ENCODE measurements at places on chromosomes 11 and 22.

DNA sequence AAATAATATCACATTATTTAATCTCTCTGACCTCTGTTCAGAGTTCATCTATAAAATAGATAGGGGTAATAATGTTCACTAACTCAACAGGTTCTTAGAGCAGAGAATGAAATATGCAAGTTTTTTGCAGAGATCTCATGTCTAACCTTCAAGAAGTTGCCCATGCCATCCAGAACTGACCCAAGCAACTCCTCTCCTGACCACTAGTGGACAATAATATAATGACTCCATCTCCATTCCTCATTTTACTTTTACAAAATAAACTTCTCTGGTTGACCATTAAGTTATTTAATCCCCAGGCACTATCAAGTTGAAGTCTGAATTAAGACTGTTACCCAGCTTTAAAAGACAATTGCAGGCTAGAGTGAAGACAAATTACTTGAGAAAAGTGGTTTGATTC, 382.6 kb downstream of the KCNA4 start:
- no peak for DNase-seq

- DNase-seq = no peak
These were observed 12.1 kb downstream of the TRPM5 start for GRCh38 chr11:2432171-2432621.

- no peak for DNase-seq
These were observed 1309.7 kb downstream of the LRRC4C start for GRCh38 chr11:40149721-40150120.

- no peak for DNase-seq
These were observed 46.0 kb upstream of the KLHL35 start for GRCh38 chr11:75478783-75479596.

DNA sequence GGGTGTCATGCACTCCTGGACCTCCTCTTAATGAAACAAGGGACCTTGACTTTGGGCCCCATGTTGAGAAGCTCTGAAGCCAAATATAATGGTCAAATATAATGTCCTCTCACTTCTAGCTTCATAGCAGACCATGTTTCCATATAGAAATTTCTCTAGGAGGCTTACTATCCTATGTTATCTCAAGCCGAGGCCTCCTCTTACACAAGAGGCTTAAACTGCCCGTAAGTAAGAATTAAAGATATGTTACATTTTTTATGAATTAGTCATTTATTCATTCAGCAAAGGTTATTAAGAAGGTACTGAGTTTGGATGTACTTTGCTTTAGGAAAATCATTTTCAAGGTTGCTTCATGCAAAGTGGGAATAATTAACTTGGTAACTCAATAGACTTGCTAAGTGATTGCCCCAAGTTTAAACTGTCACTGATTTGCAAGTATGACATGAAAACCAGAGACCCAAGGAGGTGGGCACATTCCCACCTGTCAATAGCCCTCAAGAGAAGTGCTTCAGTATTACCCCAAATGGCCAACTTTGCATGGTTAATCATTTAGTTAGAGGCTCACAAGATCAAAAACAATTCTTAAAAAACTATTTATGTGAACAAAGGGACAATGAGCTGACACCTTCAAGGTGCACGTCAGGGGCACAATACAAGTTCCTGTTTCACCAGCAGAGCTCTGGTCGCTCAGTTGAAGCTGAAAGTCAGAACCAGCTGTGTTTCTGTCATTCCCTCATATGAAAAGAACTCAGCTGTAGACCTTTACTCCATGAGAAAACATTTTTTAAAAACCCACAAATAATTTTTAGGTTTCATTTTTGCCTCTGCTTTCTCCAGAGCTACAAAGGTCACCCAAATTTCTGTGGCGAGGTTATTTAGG, 20.9 kb downstream of the BDNF start:
- DNase-seq = no peak

- no peak for DNase-seq
These were observed 35.5 kb downstream of the SYT7 start for GRCh38 chr11:61545341-61545740.

GRCh38 chr11:113481226-113481625, 6.0 kb upstream of the DRD2 start:
- DNase-seq = no peak

DNA sequence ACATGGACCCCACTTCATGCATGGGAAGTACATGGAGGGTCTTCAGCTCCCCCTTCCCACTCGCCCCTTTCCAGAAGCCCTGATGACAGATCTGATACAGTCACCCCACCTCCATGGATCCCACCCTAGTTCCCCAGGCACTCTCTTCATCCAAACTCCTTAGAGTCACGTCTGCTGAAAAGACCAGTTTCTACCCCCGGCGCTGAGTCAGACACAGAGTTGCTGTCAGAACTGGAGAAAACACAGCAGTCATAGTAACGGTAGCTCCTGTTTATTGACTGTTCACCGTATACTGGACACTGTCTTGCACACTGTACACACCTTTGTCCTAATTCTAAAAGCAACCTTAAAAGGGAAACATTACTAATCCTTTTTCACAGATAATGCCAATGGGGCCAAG, 29.1 kb downstream of the DRD2 start:
- no peak for DNase-seq

DNA sequence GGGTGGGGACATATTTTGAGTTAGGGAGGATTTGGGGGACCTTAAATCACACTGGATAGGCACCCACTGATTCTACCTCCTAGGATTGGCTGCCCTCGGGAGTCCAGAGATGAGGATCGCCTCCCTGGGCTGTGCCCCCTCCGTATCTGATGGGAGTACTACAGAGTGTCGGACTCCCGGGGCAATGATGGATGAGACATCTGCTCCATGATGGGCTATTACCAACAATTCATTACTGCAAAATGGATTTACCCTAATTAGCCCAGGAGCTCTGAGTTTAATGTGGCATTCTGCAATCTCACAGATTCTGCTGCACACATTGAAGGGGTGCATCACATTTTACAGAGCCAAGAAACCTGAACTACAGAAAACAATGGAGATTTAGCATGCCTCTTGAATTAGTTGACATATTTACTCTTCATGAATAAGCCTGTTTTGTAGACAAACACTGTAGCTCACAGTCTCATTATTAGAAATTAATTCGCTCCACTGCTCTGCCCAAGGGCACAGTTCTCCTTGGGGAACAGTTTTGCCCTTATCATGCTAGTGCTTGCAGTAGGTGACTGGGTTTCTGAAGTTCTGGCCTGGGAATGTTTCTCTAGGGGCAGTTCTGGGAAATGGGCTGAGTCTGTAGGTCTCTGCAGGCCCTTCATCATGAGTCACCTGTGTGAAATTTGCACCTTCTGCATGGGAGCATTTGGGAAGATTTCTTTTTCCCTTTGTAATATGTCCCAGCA, 217.1 kb upstream of the PLET1 start:
- no peak for DNase-seq

DNA sequence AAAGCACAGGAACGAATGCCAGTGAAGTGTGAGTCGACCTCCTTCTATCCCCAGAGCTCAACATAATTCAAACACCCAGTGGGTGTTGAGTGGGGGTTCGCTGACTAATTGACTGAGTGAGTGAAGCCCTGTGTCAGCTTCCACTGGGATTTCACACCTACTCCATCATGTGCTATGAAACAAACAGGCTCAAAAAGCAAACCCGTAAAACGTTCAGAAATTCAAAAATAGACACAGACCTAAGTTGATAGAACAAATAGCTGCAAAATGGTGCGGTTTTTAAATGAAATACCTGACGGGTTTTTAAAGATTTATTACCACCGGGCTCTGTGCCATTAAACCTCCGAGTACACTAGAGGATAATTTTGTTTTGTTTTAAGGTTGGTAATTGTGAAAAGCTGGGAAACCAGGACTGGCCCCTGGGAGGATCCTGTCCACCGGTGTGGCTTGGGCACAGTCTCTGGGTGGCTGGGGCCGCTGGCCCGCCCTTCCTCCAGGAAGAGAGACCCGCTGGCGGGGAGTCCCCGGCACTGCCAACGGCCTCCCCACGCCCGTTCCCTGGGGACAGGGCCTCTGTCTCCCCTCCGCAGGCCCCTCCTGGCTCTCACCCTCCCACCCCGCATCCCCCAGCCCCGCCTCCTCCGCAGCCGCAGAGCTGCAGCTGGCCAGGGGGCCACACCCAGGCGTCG, 13.6 kb downstream of the KCNJ5 start:
- DNase-seq = no peak

- peak; percentile 37 for DNase-seq
These were observed 3.8 kb upstream of the LRRC74B start for GRCh38 chr22:21041937-21042336.

GRCh38 chr11:78691215-78691614, 116.6 kb upstream of the NARS2 start:
- peak; percentile 77 for DNase-seq

- DNase-seq = no peak
These were observed 8.6 kb upstream of the RBM4B start for GRCh38 chr11:66686100-66686785.

- DNase-seq = no peak
These were observed 83.7 kb downstream of the STIM1 start for GRCh38 chr11:3939211-3939610.

- DNase-seq = no peak
These were observed 61.5 kb downstream of the STIM1 start for GRCh38 chr11:3916962-3917361.

DNA sequence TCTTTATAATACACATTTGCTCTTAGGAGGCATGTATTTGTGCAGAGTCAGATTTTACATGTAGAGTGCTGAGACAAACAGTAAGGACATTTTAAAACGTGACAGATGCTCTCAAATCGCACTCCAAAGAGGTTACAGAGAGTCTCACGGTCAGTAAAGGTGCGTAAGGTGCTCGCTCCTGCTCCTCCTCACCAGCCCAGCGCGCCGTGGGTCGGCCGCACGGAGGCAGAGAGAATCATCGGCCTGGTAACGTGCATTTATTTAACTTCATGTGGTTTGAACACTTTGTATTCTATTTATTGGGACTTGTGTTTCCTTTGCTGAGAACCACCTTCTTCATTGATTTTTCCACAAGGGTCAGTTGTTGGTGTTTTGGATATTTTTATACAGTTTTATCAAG, 900.1 kb downstream of the BRD1 start:
- DNase-seq = no peak

DNA sequence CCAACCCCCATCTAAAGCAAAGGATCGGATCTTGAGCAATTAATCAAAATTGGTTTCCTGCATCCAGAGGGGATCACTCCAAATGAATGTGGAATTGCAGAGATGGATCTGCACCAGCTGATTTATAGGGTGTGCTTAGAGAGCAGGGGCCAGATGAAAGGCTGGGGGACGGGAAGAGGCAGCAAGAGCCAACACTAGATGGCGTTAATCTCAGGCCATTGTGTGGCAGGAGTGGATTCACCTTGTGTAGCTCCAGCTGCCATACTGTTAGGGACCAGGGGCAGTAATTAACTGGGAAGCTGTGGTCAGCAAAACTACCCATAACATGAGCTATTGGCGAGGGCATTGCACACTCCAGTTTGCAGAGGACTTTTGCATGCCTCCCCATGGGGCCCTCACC, 35.6 kb downstream of the SERPINH1 start:
- DNase-seq = no peak

- no peak for DNase-seq
These were observed 10.1 kb downstream of the OVOL1 start for GRCh38 chr11:65796726-65797601.

DNA sequence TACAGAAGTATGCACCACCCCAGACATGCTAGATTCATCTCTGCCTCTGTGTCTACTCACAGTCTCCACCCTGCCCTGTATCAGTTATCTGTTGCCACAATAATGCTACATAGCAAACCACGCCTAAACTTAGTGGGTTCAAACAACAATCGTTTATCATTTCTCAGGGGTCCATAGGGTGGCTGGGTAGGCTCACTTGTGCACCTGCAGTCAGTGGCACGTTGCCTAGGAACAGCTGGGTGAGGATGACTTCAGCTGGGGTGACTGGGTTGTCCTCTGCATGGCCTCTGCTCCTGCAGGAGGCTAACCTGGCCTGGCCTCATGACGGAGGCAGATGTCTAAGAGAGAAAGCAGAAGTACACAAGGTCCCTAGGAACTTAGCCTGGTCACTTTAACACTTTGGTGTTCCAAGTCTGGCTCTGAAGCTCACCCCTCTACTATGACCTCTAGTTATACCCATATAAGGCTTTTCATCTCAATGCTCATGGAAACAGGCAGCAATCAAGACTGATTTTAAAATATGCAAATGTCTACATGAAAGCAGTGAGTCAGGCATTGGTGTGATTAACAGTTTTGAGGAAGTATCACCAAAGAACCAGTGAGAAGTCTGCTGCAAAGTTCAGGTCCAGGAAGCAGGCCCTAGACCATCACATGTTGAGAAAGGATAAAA, 10.7 kb downstream of the OLFML1 start:
- no peak for DNase-seq

GRCh38 chr22:45859231-45860161, 117.5 kb downstream of the WNT7B start:
- DNase-seq = no peak

- no peak for DNase-seq
These were observed 17.4 kb downstream of the OOSP4A start for GRCh38 chr11:59981106-59981770.

DNA sequence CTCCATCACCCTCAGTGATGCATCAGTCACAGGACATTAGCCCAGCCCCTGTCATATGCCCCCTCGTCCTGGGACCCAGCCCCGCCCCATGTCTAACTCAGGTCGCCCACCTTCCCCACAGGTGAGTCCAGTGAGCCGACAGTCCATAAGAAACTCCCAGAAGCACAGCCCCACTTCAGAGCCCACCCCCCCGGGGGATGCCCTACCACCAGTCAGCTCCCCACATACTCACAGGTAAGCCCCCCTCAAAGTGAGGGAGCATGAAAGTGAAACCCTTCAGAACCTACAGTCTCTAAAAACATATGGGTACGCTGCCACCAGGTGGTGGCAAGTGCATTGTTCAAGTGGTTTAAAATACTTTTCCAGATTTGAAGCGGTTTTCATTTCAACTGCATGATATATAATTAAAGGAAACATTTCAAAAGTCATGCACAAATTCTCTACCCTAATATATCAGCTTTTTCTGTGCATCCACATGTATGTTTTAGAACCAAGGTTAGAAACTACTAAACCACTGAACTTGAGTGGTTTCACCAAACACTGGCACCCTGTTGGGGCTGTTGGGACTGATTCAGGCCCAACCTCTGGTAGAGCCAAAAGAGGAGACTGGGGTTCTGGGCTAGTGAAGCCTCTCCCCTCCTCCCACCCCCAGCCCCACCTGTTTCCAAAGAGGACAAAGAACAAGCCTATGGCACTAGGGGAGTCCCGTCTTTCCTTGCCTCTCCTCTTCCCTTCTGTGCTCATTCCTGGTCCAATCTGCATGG, 17.3 kb downstream of the EPS8L2 start:
- DNase-seq = no peak

GRCh38 chr11:87451395-87451794, 413.7 kb downstream of the TMEM135 start:
- DNase-seq = no peak

- DNase-seq = peak; percentile 14
These were observed 626 bp downstream of the KRTAP5-7 start for GRCh38 chr11:71527576-71528210.

DNA sequence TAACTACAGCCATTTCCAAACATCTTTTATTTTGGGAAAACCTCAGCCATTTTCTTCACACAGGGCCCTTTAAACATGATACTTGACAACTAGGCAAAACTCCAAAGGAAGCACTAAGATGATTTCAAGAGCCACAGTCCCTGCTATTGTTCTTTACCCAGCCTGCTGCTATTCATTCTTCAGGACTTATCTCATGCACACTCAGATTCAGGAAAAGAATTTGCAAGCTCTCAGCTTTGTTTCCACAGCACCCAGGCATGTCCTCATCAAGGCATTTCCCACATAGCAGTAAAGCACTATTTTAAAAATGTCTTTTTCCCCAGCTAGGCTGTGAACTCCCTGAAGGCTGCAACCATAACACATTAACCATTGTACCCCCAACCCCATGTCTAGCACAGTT, 609.3 kb upstream of the CCDC90B start:
- no peak for DNase-seq

Data from MG63 (cell line).